ENCODE measurements at places on chromosomes 2 and 18. TPM values are rescaled to one million over a fixed set of nuclear protein-coding genes. Genes with fewer than 3 reads are reported as not detected.
A peak's percentile ranks its signal among the peaks of the same experiment; 100 is the strongest.

Gene UGT1A4
- not detected for total RNA-seq

Gene MAP2
- total RNA-seq, result 0.97 TPM

Gene CIAO1
- 71.2 TPM for total RNA-seq

Gene KIF5C
- total RNA-seq, result 8.3 TPM

Gene CCDC121
- total RNA-seq, result 2.9 TPM

DNA sequence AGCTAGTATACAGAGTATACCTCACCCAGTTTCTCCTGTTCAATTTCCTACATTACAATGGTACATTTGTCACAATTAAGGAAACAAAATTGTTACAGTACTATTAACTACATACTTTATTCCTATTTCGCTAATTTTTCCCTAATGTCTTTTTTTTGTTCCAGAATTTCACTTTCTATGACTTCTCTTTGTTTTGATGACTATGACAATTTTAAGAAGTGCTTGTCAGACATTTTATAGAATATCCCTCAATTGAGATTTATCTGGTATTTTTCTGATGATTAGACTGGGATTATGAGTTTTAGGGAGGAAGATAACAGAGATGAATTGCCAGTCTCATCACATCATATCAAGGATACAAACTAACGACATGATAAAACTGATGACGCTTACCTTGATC lies 211.8 kb upstream of the STON1 start:
- H3K27me3 ChIP-seq, result no peaks in the 10 kb centered on the region
- no peak for DNase-seq
- H3K4me3 ChIP-seq, result no peak overlapping the region
- peaks cover 56% of the 10 kb centered on the region for H3K4me1 ChIP-seq

DNA sequence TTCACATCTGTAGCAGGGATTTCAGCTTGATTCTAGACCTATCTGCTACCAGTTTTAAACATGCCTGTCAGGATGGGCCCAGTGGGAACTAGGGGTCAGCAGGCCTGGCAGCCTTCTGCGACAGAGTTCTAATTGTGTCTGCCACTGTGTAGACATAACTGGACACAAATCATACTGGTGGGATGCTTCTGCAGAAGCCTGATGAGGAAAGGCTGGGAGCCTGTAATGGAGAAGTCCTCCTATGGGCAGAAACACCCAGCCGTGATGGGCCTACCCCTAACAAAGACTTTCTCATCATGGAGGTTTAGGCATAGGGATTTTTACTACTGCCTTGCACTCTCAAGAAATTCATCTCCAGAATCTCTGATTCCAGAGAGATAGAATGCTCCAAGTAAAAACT lies 166.9 kb downstream of the PDE11A start:
- H3K27ac ChIP-seq, result no peak overlapping the region
- H3K4me1 ChIP-seq, result peaks cover 7% of the 10 kb centered on the region
- peak overlapping the region; percentile 4 for H3K4me3 ChIP-seq
- no peaks in the 10 kb centered on the region for H3K27me3 ChIP-seq
- no peak for DNase-seq

- no peaks in the 10 kb centered on the region for H3K36me3 ChIP-seq
- H3K27ac ChIP-seq, result no peak overlapping the region
- peaks cover 20% of the 10 kb centered on the region for H3K4me1 ChIP-seq
Observed at GRCh38 chr18:10120622-10121021, 206.8 kb downstream of the VAPA start.

DNA sequence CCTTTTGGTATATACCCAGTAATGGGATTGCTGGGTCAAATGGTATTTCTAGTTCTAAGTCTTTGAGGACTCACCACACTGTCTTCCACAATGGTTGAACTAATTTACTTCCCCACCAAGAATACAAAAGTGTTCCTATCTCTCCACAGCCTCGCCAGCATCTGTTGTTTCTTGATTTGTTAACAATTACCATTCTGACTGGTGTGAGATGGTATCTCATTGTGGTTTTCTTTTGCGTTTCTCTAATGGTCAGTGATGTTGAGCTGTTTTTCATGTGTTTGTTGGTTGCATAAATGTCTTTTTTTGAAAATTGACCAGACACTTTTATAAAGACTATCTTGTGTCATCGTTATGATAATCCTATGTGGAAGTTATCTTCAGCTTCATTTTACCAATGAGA lies 16.0 kb upstream of the ATP8B1 start:
- no peaks in the 10 kb centered on the region for H3K36me3 ChIP-seq
- H3K4me3 ChIP-seq, result no peak overlapping the region
- H3K4me1 ChIP-seq, result no peaks in the 10 kb centered on the region
- no peaks in the 10 kb centered on the region for H3K27me3 ChIP-seq

DNA sequence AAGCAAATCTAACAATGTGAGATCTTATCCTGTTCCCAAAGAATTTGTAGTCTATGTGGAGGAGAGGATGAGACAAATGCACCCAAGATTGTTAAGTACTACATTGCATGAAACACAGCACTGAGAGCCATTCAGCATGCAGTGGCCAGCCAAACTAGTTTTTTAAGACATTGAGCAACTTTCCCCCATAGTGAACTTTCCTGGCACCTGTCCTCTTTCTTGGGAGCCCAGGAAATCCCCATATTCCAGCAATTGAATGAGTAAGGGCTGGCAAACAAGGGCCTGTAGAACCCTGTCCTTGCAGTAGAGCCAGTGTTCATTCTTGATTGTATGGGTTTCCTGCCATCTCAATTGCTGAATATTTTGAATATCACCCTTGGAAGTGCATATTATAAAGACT lies 58.8 kb upstream of the FIGN start:
- H3K27ac ChIP-seq, result no peak overlapping the region
- no peaks in the 10 kb centered on the region for H3K4me1 ChIP-seq
- H3K36me3 ChIP-seq, result no peaks in the 10 kb centered on the region
- H3K27me3 ChIP-seq, result no peaks in the 10 kb centered on the region

DNA sequence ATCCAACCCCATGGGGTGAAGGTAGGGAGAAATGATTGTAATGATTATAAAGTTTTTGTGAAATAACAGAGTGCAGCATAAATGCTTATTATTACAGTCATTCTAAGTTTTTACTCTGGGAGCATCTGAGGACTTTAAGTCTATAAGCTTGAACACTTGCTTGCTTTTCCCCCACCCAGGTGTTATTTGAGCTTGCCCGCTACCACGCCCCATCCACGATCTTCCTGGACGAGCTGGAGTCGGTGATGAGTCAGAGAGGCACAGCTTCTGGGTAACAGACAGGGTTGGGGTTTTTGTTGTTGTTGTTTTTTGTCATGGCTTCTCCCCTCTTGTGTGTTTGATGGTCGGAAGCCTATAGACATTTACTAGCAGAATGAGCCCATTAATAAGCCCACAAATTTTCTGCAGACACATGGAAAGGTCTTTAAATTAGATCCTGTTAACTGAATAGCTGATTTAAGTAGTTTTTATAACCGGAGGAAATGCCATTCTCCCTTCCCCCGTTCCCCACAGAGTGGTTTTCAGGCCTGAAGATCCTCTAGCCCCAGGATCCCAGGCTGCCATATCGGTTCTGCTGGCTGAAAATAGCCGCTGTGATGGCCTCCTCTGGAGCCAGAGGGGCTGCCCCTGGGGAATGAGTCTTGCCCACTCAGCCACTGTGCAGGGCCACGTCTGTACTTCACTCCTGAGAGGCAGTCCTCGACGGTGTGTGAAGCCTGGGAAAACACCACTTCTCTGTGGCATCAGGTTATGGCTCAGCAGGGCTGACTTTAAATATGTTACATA lies 39.9 kb upstream of the ELOA2 start:
- no peaks in the 10 kb centered on the region for H3K27me3 ChIP-seq
- no peak for DNase-seq
- H3K36me3 ChIP-seq, result no peaks in the 10 kb centered on the region
- H3K27ac ChIP-seq, result no peak overlapping the region
- H3K4me1 ChIP-seq, result no peaks in the 10 kb centered on the region
- H3K4me3 ChIP-seq, result no peak overlapping the region

GRCh38 chr2:100936070-100936741 lies 65.9 kb upstream of the RPL31 start:
- no peaks in the 10 kb centered on the region for H3K36me3 ChIP-seq
- H3K27me3 ChIP-seq, result no peaks in the 10 kb centered on the region
- H3K27ac ChIP-seq, result no peak overlapping the region
- DNase-seq, result no peak

- no peak overlapping the region for H3K27ac ChIP-seq
- DNase-seq, result peak; percentile 49
- 0 out of 2 replicates have a peak, but pooled peaks cover 3% of the 10 kb centered on the region for H3K27me3 ChIP-seq
- no peak overlapping the region for H3K4me3 ChIP-seq
- no peaks in the 10 kb centered on the region for H3K36me3 ChIP-seq
Observed at GRCh38 chr2:205609113-205609512, 73.2 kb upstream of the NRP2 start.

GRCh38 chr2:9703701-9704221 lies 73.0 kb upstream of the YWHAQ start:
- H3K4me1 ChIP-seq, result peaks cover 6% of the 10 kb centered on the region
- no peak overlapping the region for H3K4me3 ChIP-seq
- no peaks in the 10 kb centered on the region for H3K36me3 ChIP-seq
- H3K27me3 ChIP-seq, result no peaks in the 10 kb centered on the region
- no peak for DNase-seq

DNA sequence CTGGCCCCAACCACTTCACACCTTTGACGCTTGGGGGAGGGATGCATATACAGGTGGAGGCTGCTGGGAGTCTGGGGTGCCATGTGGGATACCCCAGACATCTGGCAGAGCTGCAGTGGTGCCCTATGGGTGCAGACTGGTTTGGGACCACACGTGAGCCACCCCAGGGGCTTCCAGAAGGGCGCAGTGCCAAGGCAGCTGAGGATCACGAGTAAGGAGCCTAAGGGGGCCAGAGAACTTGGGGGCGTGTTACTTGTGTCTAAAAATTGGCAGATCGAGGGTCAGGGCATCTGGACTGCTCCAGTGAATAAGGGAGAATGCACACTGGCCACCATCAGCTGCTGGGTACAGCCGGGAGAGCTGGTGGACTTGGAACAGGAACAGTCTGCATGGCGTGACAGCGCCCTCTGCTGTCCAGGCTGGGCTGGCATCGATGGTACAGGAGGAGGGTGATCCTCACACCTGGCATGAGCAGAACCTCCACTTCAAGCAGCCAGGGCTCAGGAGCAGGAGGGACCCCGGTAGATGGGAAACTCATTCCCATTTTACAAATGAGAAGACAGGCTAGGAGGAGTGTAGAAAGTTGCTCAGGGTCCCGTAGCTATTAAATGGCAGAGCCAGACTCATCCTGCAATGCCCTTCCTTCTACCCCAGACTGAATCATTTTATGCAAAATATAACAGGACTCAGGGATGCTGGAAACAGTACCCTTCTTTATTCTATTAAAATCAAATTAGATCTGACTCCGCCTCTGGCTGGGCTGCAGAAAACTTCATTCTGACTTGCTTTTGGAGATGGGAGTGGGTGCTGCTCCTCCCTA lies 60.4 kb downstream of the ATOH8 start:
- no peaks in the 10 kb centered on the region for H3K36me3 ChIP-seq
- no peak overlapping the region for H3K27ac ChIP-seq
- peaks cover 4% of the 10 kb centered on the region for H3K4me1 ChIP-seq
- DNase-seq, result peak; percentile 94

GRCh38 chr18:3716116-3716660 lies 266.2 kb downstream of the TGIF1 start:
- DNase-seq, result no peak
- H3K27me3 ChIP-seq, result no peaks in the 10 kb centered on the region
- no peak overlapping the region for H3K4me3 ChIP-seq
- peaks cover 7% of the 10 kb centered on the region for H3K4me1 ChIP-seq

DNA sequence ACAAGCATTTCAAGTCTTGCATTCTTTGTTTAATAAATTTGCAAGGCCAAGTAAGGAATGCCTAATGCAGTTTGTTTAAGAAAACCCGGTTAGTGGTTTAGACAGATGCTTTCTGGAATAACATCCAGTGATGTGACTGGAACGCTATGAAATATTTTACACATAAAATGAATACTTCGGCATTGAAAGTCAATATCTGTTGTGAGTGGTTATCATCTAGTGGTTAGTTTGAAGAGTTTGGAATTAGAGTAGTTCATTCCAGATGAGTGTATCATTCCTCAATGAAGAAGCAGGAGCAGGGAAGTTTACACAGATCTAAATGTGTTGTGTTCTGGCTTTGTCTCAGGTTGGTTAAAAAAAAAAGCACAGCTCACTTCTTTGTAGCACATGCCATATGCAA lies 608.0 kb upstream of the PIK3C3 start:
- H3K27ac ChIP-seq, result no peak overlapping the region
- no peak overlapping the region for H3K4me3 ChIP-seq
- no peak for DNase-seq
- H3K4me1 ChIP-seq, result no peaks in the 10 kb centered on the region

DNA sequence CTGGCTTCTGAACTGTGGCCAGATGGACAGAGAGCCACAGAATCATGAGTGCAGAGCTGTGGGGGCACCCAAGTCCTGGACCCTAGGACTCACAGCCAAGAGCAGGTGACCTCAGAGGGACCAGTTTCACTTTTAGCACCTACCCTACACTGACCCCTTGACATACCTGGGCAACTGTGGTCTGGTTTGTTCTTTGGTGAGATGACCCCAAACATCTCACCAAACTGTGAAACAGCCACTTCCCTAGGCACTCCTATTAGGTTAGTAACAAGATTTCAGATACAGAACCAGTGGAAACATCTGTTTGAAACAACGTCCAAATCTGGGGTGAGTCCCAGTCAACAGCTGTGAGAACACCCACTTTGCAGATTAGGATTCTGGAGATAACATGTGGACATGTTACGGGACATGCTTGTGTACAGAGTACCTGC lies 1.9 kb upstream of the ZFP36L2 start:
- peak overlapping the region; percentile 89 for H3K27ac ChIP-seq
- no peak for DNase-seq
- H3K4me3 ChIP-seq, result peak overlapping the region; percentile 87
- H3K27me3 ChIP-seq, result no peaks in the 10 kb centered on the region

DNA sequence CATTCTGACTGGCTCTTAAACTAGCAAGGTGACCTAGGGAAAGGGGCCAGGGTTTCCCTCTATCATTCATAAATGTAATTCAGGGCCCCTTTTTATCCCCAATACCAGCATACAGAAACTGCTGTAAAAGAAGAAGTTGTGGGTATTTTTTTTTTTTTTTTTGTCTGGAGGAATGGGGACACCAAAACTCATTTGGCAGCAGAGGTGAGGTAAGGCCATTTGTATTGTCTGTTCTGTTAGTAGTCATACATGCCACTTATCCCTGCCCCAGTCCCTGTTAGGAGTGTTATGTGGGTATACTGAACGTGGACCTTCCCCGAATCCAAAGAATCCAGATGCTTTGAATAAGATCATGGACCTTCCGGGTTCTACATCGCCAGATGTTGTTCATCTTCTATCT lies 1.7 kb downstream of the SEPTIN2 start:
- H3K4me3 ChIP-seq, result peak overlapping the region; percentile 90
- H3K27ac ChIP-seq, result peak overlapping the region; percentile 82
- H3K36me3 ChIP-seq, result peaks cover 19% of the 10 kb centered on the region
- H3K27me3 ChIP-seq, result no peaks in the 10 kb centered on the region
- peaks cover 72% of the 10 kb centered on the region for H3K4me1 ChIP-seq
- peak; percentile 77 for DNase-seq

All from Karpas-422 (cell line).